RCC 7860 (cell line): ENCODE measurements at places on chromosomes 1 and 21.
A peak's percentile ranks its signal among the peaks of the same experiment; 100 is the strongest.

- DNase-seq, result no peak
Observed at GRCh38 chr1:59444520-59444919, 147.6 kb downstream of the FGGY start.

DNA sequence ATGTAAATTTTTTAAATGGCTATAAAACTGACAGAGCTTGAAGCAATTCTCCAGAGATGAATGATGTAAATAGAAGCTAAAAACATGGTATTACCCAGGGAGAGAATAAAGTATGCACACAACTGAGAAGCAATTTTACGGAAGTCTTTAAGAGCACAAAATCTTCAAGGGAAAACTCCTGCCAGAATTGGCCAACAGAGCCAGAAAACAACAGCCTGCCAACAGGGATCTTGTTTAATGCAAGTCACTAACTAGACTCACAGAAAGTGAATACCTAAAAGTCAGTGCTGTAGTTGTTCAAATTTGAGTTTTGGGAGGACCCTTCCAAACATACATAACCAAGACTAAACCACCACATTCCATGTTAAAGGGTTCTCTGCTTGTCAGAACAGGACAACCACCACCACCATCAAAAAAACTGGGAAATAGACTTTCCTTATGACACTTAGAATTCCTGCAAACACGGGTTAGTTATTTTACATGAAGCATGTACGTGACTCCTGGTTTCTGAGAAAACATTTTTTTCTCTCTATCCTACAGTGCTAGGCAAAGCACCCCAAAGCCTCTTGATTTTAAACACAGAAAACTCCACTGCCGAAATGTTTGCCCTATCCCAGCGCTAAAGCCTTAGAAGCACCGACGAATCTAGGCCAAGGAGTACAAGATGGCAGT, 1.6 kb downstream of the EPS15 start:
- DNase-seq, result no peak

- DNase-seq, result no peak
Observed at GRCh38 chr1:239786464-239786863, 305.2 kb upstream of the FMN2 start.

- no peak for DNase-seq
Observed at GRCh38 chr1:36752431-36752830, 269.7 kb upstream of the CSF3R start.

DNA sequence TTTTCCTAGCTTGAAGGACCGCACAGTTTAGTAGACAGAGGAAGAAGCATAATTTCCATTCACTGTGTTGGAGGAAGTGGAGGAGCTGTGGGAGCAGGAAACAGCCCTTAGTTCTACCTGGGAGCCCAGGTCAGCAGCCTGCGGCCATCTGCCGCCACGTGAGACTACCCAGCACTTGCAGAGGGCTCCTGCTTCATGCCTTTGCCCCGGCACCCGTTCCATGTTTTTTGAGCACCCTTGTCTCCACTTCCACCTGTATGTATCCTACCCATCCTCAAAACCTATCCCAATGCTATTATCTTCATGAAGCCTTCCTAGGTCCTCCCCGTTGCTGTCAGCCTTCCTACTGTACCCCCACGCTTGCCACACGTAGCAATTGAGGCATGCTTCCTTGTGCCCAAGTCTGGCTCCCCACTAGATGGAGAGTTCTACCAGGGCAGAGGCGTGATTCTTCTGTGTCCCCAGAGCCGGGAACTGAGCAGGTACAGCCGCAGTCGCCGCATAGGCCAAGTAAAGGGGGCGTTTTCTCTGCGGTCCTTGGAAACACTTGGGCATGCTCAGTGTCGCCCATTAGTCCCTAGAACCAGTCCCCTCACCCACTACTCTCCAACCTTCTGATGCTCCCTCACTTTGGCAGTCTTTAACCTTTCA, 1.9 kb downstream of the SLC6A9 start:
- DNase-seq, result no peak

- no peak for DNase-seq
Observed at GRCh38 chr21:38376235-38376634, 119.4 kb downstream of the KCNJ15 start.

DNA sequence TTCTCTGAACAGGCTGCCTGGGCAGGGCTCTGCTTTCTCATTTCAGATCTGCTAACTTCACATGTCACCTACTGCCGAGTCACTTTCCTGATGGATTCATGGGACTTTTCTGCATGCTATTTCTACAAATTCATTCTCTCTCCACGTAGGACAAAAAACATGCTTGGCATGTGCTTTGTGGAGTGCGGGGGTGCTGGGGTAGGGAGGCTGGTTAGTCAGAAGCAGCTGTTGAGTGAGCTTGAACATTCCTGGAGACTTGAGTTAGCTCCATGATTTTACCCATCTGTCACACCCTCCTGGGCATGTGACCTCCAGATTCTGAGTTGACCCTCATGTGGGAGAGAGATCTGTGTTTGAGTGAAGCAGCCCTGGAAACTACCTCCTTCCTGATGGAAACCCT, 71.4 kb downstream of the UCK2 start:
- peak; percentile 96 for DNase-seq

DNA sequence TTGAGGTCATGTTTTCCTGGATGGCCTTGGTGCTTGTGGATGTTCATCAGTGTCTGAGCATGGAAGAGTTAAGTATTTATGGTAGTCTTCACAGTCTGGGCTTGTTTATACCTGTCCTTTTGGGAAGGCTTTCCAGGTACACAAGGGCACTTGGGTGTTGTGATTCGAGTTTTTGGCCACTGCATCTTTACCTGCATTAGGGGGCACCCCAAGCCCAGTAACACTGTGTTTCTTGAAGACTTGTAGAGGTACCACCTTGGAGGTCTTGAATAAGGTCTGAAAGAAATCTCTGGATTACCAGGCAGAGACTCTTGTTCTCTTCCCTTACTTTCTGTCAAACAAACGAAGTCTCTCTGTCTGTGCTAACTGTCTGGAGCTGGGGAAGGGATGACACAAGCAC, 34.4 kb upstream of the ROR1 start:
- DNase-seq, result no peak

DNA sequence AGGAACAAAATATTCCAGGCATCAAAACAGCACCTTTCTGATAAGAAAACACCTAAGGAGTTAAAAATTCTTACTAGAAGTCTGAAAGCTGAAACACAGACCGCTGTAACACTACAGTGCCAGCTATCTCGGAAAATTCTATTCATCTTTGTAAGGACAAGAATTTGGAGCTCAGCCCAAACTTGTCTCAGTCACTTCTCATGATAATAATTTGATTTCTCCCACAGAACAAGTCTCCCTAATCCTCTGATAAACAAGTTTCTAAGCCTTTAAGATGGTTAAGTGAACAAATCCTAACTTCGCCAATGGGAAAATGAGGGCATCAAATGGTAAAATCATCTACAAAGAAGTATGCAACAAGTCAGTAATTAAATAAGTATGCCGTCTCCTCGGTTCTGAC, 59.9 kb downstream of the SIPA1L2 start:
- DNase-seq, result no peak

GRCh38 chr1:41920658-41921057, 1.9 kb upstream of the HIVEP3 start:
- peak; percentile 74 for DNase-seq

- no peak for DNase-seq
Observed at GRCh38 chr1:100449477-100449876, 88.5 kb upstream of the GPR88 start.

DNA sequence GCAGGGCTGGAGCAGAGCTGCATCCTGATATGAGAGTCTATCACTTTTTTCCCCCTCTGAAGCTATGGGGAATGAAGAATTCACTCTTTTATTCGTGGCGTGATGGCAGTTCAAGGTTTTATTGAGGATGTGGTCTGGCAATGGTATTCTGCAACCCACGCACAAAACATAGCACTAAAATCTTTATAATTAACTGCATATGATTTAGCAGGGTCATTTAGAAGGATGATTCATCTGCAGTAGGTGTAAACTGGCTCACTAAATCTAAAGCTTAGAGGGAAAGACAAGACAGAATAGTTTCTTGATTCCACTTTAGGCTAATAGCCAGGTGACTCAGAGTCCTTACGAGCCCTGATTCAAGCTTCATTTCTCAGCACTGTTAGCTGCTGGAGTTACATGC, 25.0 kb upstream of the CHRM3 start:
- DNase-seq, result no peak

DNA sequence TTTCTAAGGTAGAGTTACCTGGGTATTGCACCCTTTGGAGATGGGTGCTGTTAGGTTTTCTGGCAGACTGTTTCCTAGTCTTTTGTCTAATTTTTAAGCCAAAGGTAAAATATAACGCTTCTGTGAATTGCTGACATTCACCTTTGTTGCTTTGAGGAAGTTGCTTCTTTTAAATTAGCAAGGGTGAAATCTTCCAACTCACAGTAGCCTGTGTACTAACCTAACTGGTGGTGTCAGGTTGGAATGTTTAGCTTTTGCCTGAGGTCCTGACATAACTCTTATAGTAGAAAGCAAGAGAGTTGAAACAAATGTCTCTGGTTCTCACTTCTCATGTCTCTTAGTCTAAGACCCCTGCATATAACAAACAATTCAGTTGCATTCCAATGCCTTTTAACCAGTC, 61.1 kb upstream of the LPGAT1 start:
- no peak for DNase-seq

- DNase-seq, result no peak
Observed at GRCh38 chr1:91791691-91792488, 94.1 kb downstream of the TGFBR3 start.

DNA sequence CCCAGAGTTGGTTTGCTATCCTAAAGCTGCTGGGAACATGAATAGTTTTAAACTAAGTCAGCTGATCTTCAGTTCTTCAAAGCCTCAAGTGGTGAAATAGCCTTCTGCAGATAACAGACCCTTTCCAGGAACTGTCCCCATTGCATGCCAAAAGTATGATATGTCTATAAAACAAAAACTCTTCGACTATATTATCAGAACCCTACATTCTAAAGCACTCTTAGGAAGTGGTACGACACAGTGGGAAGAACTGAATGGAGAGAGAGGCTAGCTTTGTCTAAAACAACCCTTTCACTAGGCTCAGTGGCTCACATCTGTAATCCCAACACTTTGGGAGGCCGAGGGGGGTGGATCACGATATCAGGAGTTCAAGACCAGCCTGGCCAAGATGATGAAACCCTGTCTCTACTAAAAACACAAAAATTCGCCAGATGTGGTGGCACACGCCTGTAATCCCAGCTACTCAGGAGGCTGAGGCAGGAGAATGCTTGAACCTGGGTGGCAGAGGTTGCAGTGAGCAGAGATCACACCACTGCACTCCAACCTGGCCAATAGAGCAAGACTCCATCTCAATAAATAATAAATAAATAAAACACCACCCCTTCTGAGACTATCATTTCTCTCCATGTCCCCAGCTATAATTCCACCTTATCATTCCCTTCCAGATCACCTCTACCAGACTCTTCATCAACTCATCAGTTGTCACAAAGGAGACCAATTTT, 2.2 kb upstream of the FRRS1 start:
- DNase-seq, result no peak

DNA sequence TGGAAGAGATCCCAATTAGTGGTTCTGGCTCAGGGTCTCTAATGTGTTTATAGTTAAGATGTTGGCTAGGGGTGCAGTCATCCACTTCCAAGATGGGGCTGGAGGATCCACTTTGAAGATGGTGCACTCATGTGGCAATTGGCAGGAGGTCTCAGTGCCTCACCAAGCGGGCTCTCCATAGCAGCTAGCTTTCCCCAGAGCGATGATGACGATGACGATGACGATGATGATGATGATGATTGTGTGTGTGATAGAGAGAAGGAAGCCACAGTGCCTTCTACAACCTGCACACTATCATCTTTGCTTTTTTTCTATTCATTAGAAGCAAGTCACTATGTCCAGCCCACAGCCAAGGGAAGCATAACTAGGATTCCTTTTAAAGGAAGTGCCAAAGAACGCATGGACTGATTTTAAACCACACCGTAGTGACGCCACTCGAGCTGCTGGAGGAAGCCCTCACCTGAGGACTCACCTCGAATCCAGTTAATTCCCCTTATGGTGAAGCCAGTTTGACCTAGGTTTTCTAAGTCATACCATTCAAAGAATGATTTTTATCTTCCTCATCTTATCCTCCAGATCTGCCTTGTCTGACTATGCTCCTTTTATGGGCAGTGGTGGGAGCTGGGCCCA, 49.4 kb downstream of the SRRM1 start:
- DNase-seq, result no peak

GRCh38 chr1:175823406-175823805, 80.0 kb upstream of the TNR start:
- no peak for DNase-seq

DNA sequence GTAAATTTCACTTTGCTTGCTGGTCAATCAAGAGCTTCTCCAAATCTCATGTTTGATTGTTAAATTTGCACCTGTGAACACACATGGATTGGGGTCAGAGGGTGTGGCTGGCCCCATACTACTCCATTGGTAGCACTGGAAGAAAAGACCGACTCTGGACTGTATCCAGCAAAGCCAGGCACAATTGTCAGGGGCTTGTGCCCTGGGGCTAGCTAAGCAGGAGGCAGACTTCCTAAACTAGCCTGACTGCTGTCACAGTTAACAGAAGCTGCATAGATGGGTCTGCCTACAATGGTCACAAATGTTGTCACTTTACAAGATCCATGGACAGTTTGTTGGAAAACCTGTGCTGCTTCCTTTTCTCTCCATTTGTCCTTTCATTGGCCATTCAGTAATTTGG, 421.0 kb downstream of the DSCAM start:
- DNase-seq, result no peak

DNA sequence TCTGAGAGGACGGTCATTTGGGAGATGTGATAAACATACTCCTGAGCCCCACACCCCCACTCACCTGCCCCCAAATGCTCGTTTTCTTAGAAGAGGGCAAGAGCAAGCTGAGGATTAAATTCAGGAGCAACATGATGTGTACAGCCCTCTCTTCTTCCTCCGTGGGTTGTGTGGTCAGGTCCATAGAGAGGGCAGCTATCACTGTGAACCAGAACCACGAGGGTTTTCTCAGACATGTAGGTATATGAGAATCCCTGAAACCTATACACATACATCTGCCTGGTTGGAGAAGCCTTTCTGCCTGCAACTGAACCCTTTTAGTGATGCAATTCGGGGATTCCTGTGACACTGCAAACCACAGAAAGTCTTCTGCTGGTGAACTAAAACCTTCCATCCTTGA, 38.9 kb downstream of the PGM1 start:
- DNase-seq, result no peak
